ENCODE measurements at places on chromosomes 13 and 19.
A peak's percentile ranks its signal among the peaks of the same experiment; 100 is the strongest.

GRCh38 chr13:51112771-51113170 lies 1.7 kb upstream of the C13orf42 start:
- DNase-seq, result no peak

- no peak for DNase-seq
Observed at GRCh38 chr13:112186091-112186490, 119.1 kb downstream of the SOX1 start.

DNA sequence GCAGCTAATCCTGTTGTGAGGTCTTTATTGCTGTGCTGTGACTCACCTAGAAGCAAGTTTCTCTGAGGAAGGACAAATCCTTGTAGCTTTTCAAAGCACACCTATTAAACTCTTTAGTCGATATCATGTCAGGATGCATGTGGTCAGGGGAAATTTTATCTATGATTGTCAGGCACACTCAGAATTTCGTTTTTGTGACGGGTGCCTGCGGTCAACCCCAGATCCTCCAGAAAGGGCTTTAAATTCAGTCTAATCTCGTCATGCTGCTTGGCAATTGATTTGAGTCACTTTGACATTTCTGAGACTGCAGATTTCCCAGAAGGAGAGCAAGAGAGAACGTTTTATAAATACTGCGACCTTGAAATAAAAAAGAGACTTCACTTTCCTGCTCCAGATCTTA lies 316.9 kb downstream of the FGF9 start:
- DNase-seq, result no peak

DNA sequence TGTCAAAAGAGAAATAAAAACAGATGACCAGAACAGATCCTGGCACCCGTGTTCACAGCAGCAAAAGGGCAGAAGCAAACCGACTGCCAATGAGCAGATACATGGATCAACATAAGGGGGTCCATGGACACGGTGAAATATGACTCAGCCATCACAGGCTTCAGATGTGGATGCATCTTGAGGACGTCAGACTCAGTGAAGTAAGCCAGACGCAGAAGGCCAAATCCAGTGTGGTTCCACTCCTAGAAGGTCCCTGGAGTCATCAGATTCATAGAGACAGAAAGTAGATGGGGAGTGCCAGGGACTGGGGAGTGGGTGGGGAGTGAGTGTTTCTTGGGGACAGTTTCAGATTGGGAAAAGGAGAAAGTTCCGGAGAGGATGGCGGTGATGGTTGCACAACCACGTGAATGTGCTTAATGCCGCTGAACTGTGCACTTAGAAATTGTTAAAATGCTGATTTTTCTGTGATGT lies 28.8 kb upstream of the SEMA6B start:
- DNase-seq, result no peak

DNA sequence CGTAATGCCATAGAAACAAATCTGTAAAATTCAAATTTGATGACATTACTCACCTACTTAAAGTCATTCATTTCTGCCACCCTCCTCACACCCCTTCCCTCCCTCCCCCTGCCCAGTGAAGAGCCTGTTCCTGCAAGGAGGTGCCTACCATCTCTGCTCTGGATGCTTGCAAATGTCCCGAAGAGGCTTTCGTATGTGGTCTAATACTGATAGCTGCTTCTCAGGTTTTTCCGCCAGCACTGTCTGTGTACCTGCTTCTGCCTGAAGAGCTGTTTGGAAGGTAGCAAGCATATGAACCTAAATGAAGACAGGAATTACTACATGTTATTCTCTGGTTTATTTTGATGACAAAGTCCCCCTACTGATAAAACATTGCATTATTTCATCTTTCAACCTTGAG lies 57.1 kb downstream of the GPALPP1 start:
- DNase-seq, result no peak

DNA sequence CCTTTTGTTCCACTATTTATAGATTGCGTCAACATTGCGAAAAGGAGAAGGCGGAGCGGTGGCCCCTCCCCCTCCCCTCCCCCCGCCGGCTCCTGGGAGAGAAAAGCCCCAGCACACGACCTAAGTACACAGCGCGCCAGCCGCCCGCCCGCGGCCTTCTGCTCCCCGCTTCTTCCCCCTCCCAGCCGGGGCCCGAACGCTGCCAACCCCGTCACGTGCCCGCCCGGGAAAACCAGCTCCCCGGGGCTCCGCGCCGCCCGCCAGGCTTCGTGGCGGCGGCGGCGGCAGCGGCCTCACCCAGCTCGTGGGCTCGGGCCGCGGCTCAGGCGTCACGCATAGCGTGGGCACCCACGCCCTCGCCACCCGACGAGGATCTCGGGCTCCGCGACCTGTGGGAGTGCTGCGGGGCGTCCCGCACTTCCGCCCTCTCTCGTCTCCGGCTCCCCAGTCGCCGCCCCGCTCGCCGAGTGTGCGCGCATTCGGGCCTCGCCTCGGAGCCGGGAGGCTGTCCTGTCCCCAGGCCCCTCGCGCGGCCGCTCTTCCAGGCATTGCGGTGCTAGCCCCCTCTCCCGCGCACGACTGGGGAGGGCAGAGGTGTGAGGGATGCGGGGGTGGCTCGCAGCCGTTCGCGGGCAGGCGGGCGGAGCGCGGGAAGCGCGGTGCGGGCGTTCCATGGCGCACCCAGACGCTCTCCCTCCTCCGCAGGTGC lies 110.5 kb downstream of the KCNRG start:
- DNase-seq, result peak; percentile 95

DNA sequence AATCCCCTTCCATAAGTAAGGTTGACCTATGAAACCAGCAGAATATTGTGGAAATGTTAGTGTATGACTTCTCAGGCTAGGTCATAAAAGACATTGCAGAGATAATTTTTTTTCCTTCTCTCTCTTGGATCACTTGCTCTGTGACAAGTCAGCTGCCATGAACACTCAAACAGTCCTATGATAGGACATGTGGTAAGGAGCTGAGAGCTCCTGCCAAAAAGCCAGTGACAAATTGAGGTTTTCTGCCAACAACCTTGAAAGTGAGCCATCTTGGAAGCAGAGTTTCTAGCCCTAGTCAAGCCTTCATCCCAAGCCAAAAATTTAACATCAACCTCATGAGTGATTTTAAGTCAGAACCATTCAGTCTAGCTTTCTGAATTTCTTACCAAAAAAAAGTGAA lies 270.9 kb upstream of the NBEA start:
- no peak for DNase-seq

DNA sequence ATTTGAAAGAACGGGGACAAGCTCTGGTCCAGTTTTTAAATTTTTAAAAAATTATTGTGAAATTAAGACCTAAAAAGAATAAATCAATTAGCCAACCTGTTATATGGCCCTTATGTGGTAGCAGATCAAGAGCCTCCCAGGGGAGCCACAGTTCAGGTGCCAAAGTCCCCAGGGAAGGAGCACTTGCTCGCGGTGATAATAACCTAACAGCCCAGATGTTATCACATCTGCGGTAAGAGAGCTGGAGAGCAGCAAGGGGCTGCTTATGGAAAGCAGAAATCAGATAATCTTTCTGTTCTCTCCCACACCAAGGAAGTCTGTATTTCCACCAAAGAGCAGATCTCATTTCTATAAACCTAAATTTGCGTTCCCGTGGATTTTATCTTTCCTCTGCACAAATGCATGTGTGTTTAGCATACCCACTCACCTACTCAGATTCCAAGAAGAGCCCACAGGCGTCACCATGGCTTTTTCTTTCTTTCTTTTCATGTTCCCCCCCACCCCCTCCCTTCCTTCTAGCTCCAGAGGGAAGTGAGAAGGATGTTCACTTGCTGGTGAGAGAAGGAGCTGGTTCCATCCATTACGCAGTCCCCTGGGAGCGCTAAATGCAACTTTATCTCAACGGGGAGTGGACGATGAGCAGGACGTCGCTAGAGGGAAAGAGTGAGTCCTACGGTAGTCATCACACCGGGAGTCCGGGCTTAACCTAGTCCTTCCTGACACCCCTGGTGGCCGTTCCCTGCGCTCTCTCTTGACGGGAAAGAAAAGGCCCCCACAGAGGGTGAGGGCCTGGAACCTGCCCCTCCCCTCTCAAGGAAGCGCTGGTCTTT lies 1.6 kb upstream of the POU4F1 start:
- peak; percentile 69 for DNase-seq

DNA sequence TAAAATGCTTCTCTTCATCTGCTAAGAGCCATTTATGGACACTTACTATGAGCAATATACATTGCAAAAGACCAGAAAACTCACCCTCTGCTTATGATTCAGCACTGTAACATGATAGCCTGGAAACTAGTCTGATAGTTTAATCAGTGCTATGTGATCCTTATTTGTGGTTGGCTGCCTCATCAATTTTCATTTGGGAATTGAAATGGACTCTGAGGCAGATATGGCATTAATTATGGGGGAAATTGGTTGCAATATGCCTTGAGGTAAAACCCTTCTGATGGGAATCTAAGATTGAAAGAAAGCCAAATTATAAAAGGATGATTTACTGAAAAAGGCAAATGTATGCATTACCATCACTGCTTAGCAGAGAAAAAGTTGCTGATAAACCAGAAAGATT lies 33.5 kb downstream of the FAM216B start:
- DNase-seq, result peak; percentile 39

- DNase-seq, result no peak
Observed at GRCh38 chr19:47057328-47057727, 8.9 kb upstream of the TMEM160 start.

DNA sequence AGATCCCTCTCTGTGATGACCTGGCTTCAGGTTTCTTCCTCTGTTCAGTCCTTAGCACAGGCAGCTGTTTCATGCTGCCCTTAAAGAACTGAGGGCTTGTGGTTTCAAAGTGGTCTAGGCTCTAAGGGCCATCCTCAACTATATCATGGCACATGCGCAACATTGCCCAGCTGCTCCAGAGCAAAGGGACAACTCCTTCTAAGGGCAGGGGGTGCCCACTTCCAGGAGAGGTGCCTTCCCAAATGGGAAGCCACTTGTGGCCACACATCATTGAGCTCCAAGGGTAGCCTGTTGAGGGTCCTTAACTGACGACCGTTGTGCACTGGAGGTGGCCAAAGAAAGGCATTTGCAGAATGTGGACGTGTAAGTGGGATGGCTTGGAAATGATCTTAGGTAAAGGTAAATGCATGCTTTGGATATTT lies 7.3 kb downstream of the GPR183 start:
- DNase-seq, result no peak

DNA sequence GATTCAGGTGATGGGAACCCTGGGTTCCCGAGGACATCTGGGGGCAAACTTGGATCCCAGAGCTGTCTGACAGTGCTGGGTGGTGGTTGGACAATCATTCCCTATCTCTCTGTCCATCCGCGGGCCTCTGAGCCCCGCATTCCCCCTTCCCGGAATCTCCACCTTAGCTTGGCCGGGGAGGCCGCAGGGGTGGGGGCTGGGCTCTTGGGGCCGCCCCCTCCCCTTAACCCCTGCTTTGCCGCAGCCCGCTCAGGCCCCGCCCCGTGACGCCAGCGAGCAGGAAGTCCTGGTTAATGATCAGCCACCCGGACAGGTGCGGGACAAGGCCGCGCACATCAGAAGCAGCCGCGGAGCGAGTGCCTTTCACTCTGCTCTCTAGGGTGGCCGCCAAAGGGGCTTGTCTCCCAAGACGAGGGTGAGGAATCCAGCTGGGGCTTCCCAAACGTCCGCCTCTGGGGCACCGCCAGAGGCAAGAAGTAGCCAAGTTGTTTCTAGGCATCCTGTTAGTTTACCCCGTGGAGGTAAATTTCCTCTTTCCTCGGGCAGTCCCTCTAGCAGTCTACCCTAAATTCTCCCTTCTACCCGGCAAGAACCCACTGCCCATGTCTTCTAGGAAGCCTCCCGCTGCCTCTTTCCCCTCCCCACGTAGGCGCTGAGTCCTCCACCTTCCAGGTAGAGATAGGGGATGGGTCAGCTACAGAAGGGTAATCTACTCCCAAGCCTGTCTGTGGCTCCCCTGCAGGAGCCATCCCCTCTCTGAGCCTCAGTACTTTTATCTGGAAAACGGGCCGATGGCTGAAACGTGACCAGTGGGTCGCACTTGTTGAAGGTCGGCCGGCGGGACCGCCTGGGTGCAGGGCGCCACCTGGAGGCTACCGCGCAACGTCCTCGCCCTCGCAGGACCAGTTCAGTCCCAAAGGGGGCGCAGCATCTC lies 3.0 kb downstream of the IRF2BP1 start:
- peak; percentile 93 for DNase-seq

GRCh38 chr13:35695448-35695770 lies 218.9 kb upstream of the MAB21L1 start:
- no peak for DNase-seq

- DNase-seq, result peak; percentile 39
Observed at GRCh38 chr19:33437821-33438671, 64.5 kb downstream of the CEBPG start.

GRCh38 chr19:42067315-42067888 lies 2.6 kb downstream of the GRIK5 start:
- DNase-seq, result no peak

DNA sequence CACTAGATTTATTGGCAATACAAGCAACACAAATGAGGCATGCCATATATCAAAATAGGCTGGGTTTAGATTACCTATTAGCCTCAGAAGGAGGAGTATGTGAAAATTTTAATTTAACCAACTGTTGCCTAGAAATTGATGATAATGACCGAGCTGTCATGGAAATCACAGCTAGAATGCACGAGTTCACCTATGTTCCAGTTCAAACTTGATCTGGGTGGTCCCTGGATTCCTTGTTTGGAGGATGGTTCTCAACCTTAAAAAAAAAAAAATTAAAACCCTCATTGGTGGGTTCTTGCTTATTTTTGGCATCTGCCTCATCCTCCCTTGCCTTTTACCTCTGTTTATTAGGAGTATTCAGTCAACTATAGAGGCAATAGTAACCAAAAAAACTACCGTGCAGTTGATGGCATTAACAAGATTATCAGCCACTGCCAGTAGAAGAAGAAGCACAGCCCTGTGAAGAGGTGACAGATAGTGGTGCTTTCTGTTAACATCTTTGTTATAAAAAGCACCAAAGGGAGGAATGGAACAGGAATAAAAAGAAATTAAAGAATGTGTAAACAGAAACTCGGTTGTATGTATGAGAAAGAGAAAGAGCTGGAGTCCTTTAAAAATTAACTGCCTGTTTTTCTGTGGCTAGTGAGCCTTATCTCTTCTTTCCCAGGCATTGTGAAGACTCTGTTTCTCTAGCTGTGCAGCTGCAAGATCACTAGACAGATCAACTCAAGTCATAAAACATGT lies 106.4 kb downstream of the ZNF429 start:
- DNase-seq, result no peak

DNA sequence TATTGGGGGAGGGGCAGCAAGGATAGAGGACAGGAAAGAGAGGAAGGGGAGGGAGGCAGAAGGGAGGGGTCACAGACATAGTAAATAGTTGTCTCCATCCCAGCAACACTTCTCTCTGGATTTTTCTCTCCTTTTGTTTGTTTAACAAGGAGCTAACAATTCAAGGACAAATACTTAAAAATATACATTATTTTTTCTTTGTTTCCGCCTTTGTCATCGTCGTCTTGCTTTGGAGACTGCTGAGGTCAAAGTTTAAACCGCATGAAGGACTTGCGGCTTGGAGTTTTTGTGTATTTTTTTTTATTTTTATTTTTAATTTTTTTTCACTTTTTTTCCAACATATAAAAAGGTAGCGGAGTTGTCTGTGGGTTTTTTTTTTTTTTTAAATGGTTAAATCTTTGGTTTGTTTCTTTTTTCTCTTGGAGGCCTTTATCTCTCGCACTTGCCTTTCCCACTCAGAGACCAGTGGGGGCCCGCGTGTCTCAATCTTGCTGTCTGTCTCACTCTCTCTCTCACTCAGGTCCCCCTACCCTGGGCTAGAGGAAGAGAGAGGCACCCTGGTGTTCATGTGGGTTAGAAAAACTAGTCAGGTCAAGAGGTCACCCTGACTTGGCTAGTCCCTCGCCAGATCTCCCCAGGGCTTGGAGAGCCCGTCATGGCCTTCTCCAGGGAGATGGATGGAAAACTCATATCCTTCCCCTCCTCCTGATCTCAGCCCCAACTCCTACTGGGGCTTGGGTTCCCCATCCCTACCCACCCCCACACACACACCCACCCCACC lies 11.0 kb downstream of the ZNF574 start:
- no peak for DNase-seq
